ENCODE measurements at places on chromosomes 1 and 21.

- no peak for DNase-seq
These were observed 424.9 kb downstream of the ADGRL2 start for GRCh38 chr1:82225421-82226185.

DNA sequence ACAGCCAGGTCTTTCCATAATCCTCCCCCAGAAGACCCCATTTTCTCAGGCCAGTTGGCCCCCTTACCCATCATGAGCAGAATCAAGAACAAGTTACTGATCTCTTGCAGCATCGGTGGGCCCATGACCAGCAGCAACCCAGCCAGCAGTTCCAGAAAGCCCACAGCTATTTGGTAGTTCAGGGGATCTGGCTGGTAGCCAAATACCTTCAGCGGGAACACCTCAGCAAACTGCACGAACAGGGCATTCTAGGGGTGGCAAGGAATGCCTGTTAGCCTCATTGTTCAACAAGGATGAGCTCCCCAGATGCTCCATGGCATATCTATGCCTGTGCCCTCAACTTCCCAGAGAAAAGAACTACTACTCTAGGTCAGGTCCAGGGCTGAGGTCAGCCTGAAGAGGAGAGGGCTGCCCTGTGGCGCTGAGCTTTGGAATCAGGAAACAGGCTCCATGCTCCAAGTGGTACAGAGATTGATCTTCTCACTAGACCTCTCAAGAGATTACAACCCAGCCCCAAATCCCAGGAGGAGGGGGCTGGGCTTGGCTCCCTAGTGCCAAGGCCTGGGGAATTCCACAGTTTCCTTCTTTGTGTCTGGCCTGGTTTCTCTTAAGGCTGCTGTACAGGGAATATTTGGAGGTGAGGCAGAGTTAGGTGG is 1.3 kb downstream of the TMEM35B start:
- no peak for DNase-seq

- DNase-seq: no peak
These were observed 1212.3 kb upstream of the NCAM2 start for GRCh38 chr21:19785941-19786340.

DNA sequence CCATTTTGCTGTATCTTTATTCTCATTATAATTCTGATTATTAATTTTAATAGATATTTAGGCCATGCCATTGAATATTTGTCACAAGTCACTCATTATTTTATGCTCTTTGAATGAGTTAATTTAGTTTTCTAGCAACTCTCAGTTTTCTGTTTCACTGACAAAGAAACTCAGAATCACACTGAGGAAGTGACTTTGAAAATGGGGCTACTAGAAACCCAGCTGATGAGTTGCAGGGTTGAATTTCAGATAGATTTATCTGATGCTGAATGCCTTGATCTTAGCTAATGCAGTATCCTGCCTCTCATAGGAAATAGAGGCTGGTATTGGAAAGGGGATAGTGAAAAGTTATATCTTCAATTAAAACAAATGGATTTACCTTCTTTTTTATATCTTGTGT is 67.4 kb upstream of the PLA2G4A start:
- no peak for DNase-seq

GRCh38 chr21:31556662-31557061 is 102.8 kb upstream of the SOD1 start:
- no peak for DNase-seq

GRCh38 chr1:183859831-183860230 is 54.9 kb downstream of the RGL1 start:
- no peak for DNase-seq

DNA sequence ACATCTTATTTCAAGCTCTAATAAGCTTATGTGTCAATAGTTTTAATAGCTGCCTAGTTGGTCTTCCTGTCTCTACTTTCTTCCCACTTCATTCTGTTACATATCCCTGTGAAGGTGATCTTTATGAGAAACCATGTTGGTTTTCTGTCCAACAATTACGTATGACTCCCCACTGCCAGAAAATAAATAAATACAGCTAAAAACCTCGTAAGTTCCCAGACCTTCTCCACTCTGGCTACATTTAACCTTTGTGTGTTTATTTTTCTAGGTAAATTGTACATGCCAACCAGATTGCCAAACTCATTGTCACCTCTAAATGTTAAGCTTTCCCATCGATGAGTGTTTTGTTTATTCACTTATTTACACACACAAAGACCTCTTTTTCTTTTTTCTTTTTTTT is 147.2 kb downstream of the CRB1 start:
- DNase-seq: no peak

- no peak for DNase-seq
These were observed 14.9 kb downstream of the SLC9A1 start for GRCh38 chr1:27139980-27140379.

All from activated CD4-positive, CD25-positive, alpha-beta regulatory T cell (primary cell).